Mononuclear cell (primary cell): ENCODE measurements at places on chromosomes 7 and 10. TPM values are rescaled to one million over a fixed set of nuclear protein-coding genes. Genes with fewer than 3 reads are reported as not detected.

PPP1R9A gene
- total RNA-seq: 1.6 TPM

TUBB8 gene
- 0.21 TPM for total RNA-seq

MALRD1 gene
- total RNA-seq: not detected

TAS2R5 gene
- 0.10 TPM for total RNA-seq

TNKS2 gene
- total RNA-seq: 71.5 TPM
